ENCODE measurements at places on chromosomes 5 and 9.

- DNase-seq: no peak
Observed at GRCh38 chr5:54603372-54603771, 85.8 kb downstream of the SNX18 start.

GRCh38 chr5:135729321-135729786 lies 105.1 kb upstream of the SLC25A48 start:
- no peak for DNase-seq

GRCh38 chr9:12884736-12885395 lies 110.0 kb downstream of the LURAP1L start:
- DNase-seq: no peak

DNA sequence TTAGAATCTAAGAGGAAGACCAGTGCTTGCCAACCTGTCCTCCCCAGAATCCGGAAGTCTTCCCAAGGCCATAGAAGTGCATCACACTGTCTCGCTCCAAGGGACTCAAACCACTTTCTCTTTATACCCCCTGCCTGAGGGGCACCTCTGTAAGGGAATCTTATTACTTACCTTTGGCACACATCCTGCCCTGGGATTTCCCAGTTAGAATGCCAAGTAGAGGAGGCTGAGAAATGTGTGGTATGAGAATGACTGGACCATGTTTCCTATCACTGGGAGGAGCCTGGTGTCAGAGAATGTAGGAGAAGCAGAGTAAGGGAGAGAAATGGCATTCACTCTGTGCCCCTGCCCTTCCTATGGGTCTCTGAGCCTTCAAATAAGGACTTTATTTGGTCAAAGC lies 85.8 kb downstream of the AOPEP start:
- no peak for DNase-seq

GRCh38 chr5:135833961-135834638 lies 363 bp upstream of the SLC25A48 start:
- no peak for DNase-seq

- no peak for DNase-seq
Observed at GRCh38 chr5:14453481-14453880, 128.1 kb upstream of the OTULINL start.

GRCh38 chr9:128304136-128304970 lies 17.9 kb downstream of the TRUB2 start:
- no peak for DNase-seq

DNA sequence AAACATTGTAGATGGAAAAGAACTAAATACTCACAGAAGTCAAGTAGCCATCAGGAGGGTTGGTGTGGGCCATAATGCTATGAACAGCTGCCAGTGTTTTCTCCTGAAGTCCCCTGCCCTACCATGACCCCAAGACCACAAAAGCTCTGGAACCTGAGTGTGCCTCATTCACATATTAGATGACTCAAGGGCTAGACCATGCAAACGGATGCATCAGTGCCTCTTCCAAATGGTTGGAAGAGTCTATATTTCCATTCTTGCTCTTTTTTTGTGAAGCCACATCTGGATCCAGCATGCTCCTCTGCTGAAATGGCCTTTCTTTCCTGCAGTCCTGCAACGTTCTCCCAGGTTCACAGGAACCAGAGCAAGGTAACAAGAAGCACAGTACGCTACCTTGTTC lies 136.6 kb upstream of the EPB41L4A start:
- DNase-seq: no peak

DNA sequence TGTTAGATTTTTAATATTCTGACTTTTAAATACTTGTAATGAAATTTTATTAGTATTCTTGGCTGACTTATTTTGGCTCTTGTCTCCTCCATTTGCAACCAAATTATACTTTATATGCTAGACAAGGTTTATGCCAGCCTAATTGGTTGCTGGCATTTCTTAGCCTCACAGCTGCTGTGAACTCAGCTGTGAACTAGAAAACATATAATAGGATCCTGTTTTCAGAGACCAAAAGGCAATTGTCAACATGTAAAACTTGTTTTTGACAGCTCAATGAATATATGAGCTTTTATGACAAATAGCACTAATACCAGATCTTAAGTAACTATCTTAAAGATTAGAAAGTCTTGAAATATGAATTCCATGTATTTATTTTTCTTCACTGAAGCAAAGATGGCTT lies 25.9 kb downstream of the KIF2A start:
- no peak for DNase-seq

DNA sequence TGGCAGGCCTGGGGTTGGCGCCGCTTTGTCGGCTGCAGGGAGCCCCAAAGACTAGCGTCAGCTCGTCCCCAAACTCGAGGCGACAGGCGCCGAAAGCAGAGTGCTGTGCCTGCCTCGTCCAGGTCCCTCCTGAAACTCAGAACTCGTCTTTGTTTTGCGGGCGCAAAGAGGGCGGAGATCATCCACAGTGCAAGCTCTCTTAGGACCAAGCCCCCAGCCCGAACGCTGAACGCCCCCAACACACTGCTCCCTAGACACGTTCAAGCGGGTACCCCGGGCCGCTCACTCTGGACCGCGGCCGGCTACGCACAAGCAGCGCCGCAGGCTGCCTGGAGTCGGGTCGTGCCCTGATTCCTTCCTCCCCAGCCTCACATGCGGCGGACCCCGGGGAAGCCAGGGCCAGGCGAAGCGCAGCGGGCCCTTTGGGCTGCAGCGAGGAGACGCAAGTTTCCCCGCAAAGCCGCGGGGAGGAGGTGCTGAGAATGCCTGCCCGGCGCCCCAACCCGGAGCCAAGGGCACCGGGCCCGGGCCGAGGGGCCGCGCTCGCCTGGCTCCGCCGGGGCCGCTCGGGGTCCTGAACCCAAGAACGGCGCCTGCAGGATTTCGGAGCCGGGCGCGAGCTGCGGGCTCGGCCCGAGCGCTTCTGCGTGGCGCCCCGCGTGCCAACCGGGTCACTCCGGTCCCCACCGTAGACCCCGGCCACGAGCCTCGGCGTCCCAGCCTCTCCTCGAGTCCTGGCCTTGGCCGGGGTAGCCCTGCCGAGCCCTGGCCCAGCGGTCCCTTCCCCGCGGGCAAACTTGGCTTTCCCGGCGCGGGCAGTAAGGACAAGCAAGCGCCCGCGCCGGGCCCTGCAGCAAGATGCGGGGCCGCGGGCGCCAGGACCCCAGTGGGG lies 738 bp downstream of the FSTL4 start:
- DNase-seq: no peak

- DNase-seq: no peak
Observed at GRCh38 chr9:132762896-132763295, 92.6 kb downstream of the GTF3C4 start.

DNA sequence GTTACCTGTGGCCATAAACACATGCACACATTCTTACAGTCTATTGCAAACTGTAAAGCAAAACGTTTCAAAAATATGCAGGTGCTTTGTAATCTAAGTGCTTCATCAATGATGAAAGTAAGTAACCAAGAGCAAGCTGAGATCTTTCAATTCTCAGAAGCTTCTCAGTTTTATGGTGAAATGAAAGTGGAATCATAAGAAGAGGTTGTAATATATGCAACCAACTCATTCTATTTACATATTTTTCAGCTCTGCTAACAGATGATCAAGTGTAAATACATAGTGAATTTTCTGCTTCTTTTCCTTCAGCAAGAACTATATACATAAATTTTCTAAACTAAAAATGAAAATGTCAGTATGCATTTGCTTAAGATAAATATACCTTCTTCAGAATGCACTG lies 33.1 kb upstream of the PRDM9 start:
- DNase-seq: no peak

DNA sequence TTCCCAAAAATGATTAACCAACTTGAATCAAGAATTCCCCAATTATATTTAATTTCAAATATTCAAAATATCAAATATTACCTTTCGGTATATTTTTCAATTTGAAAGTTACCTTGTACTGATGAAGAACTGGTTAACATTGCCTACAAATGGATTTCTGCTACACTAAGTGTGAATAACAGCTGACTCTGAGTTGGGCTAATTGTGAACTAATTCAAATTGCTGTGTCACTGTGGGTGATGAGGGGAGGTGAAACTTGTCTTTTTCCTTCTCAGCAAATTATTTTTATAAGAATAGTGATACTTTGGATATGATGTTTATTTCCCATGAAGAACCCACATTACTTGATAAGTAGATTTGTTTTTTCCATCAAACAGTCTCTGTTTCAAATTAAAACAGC lies 103.4 kb upstream of the RPS23 start:
- DNase-seq: no peak

- DNase-seq: no peak
Observed at GRCh38 chr5:34684281-34684979, 28.3 kb downstream of the RAI14 start.

- DNase-seq: no peak
Observed at GRCh38 chr9:97176206-97176605, 131.3 kb upstream of the CCDC180 start.

DNA sequence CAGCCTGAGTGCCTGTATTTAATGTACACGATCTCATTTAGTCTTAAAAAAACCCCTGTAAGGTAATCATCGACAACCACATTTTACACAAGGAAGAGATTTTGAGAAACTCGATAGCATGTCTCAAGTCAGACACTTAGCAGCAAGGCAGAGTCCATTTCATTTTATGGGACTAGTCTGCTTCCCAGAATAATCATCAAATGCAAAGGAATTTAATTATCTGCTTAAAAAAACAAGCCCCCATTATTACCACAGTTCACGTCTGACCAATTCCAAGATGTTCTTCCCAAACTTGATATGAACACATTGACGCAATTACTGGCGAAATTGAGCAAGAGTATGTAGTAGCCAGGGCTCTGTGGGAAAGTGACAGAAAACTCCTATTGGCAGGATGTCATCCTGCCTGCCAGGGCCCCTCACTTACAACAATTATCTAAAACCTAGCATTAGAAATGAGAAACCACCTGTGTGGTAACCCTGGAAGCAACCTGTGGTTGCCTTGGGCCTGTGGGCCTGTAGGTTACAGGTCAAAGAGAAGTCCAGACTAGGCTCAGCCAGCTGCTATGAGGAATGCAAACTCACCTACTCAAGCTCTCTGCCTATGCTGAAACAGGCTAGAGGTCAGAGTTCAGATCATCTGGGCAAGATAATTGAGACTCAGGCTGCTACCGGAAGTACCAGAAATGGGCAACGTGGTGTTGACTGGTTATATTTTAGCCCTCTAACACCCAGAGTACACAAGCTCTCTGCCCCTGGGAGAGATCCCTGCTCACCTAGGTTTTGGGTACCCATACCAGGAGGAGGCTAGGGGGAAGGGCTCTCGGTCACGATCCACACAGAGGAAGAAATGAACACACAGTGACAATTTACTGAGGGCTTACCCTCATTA lies 1.6 kb downstream of the B4GALT1 start:
- no peak for DNase-seq

DNA sequence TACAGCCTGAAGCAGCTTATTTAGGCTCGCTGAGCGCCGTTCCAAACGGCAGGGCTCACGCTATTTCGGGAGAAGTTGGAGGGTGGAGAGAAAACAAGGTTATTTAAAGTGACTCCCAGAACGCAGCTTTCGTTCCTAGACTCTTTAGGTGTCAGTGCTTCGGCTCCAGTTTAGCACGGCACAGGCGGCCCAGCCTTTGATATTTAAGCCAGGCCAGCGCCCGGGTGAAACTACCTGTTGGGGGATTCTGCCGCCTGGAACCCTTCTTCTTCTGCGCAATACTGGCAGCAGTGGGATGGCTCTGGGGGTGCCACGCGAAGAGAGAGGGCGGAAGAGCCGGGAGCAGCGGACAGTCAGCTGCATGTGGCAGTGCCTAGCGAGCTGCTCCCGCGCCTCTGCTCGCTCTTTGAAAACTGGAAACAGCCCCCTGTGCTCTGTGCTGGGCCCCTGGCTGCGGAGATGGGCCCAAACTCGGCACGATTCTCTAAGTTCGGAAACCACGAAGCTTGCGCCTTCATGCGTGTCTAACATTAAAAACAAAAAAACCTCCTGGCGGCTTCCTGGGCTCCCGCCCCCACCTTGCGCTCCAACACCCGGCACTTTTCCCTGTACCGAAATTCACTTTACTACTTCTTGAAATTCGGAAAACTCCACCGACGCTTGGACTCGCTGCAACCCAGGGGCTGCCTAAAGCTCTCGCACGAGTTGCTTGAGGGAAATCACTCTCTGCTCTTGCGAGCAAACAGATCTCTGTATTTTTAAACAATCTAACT lies 34.6 kb upstream of the NFIB start:
- DNase-seq: no peak

DNA sequence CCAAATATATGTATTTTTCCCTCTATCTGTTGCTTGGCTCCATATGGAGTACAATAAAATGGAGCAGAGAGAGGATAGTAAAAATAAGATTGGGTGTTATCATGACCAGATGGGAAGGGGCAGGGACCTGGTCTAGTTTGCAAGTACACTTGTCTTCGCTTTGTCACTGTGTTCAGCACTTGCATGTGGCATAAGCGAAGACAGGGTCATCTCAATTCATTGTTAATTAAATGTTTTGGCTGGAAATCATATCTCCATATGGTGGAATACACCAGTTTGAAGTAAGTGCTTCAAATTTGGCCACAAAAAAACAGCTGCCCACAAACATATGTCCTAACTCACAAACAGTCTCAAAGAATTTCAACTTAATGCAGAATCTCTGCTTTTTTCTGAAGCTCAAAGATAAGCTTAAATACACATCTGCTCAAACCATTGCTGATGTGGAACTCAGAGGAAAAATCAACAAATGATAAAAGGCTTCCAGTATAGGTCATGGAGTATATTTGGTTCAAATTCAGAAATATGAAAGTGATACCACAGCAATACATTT lies 865.4 kb downstream of the TLE4 start:
- no peak for DNase-seq

Measured in activated CD8-positive, alpha-beta memory T cell treated with anti-CD3 and anti-CD28 coated beads for 1 hour (primary cell).